Activated T-cell treated with anti-CD3 and anti-CD28 coated beads, Interleukin-2, amount 50 U/mL, for 72 hours (primary cell): ENCODE measurements at places on chromosomes 7 and 10. TPM values are rescaled to one million over a fixed set of nuclear protein-coding genes. Genes with fewer than 3 reads are reported as not detected.

Gene ZKSCAN1
- total RNA-seq, result 70.3 TPM

GRCh38 chr10:16481052-16481728 lies 40.5 kb downstream of the C1QL3 start:
- DNase-seq, result no peak

Gene MYO3A
- total RNA-seq, result not detected

GRCh38 chr10:13883636-13884444 lies 297.1 kb downstream of the PRPF18 start:
- DNase-seq, result no peak

GRCh38 chr10:132168571-132169030 lies 18.1 kb upstream of the DPYSL4 start:
- no peak for DNase-seq

GRCh38 chr10:73553761-73554160 lies 37.4 kb downstream of the USP54 start:
- DNase-seq, result no peak

DNA sequence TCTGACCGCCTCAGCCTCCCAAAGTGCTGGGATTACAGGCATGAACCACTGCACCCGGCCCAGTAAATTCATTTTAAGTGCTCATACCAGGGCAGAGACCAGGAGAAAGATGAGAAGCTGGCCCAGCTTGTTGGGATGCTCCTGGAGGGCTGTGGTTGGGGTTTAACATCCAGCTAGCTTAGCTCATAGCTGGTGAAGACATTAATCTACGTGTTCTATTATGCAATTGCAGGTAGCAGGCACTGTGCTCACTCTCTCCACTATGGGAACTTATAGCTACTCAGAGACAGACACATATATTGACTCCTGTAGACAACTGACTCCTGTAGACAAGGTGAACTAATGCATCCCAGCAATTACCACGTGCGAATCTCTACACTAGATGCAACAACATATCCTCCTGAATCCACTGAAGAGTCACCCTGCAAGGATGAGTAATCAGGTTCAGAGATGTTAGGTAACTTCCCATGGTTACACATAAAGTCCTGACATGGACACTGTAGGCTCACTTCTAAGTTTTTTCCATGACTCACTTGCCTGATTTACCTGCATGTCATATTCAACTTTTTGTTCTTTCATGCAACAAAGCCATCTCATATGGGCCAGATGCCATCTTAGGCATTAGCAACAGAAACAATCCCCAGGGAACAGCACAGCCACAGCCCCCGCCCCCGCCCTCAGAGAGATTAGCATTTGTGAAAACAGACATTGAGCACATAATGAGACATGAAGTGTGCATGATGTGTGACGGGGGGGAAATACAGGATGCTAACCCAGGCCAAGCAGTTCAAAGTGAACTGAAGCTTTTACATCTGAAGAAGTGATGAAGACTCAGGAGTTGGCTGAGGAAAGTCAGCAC lies 37.2 kb downstream of the ERLIN1 start:
- peak; percentile 34 for DNase-seq

DNA sequence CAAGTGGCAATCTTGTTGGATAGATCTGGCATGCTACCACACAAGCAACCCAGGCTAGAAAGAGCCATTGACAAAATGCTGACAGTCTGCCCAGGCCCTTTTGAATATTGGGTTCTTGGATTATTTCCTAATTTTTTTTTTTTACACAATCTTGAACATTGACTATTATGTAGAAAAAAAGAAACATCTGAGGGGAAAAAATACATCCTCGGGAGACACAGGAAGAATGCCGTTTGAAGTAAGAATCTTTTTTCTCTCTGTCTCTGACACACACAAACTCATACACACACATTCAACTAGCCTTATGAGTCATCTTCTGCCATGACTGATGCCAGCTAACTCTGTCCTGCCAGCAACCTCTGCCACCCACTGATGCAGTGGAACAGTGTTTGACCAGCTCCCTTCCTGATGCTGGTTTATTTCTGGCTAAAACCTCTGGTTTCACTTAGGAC lies 47.2 kb downstream of the SORBS1 start:
- DNase-seq, result peak; percentile 39

Gene SEMA3E
- not detected for total RNA-seq

DNA sequence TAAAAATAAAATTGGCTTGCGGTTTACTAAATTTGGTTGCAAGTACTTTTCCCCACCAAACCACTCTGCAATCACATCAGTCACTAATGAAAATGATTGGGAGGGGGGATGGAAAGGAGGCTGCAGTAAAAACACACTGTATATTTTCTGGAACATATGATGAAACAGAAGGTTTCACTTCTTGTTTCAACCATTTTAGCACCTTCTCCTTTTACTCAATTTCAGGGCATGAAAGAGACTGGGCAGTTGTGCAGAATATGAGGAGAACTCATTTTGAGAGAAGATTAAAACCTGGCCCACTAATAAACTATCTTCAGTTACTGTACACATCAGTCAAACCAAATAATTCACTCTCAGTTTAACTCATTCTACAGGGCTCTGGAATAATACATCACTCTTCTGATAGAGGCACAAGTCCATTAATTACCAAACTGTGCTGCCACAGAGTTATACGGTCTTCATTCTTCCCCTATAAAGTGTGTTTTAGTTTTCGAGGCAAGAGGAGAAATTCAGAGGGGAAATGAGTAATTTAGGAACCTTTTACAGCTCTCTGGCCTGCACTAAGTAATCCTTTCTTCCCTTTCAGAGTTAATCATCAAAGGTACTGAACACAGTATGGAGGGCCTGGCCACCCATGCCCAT lies 25.5 kb downstream of the JAZF1 start:
- DNase-seq, result no peak

GRCh38 chr10:17368708-17369272 lies 85.6 kb downstream of the ST8SIA6 start:
- peak; percentile 3 for DNase-seq

GRCh38 chr10:129725011-129725410 lies 239.1 kb downstream of the EBF3 start:
- no peak for DNase-seq

Gene VSTM4
- 0.25 TPM for total RNA-seq

DNA sequence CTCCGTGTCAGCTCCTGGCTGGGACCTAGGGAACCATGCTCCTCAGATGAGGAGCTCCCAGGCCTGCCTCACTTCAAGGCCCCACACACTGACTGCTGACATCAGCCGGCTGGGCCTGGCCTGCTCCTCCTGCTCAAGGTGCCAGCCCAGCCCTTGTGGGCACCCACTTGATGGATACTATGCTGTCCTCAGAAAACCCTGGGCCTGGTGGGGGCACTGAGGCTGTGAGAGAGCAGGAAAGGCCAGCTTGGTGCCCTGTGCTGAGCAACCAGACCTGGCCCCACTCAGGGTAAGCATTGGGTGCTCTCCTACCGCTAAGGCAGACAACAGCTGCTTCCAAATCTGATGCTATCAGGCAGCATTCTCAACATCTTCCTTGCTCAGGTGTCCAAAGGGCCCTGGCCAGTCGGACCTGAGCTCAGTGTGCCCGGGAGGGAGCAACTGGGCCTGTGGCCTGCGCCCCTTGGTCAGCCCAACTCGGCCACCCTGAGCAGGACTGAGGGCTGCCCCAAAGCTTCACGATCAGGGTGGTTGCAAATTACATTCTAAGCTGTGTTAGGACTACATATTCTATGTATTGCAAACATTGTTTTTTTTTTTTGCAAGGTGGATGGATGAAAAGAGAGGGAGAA lies 21.9 kb upstream of the ANTXRL start:
- DNase-seq, result no peak

DNA sequence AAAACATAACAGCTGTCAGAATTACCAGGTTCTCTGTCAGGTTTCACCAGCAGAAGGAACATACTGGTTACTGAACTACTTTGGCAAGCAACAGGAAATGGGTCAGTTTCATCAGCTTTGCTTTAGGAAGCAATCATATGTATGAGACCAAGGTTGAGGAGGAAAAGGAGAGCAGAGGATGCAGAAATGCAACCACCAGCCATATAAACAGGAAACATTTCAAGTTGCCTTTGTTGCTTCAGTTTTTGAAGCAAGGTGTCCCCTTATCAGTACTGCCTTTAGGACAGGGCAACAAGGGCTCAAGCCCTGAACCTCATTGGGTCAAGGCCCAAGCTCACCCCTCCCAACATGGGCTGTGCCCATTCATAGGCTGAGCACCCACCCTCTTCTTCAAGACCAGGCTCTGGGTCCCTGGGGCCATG lies 10.2 kb downstream of the HIPK2 start:
- DNase-seq, result peak; percentile 36

- no peak for DNase-seq
Observed at GRCh38 chr10:109861081-109861480, 62.2 kb downstream of the XPNPEP1 start.

Gene VIPR2
- total RNA-seq, result 0.46 TPM

- no peak for DNase-seq
Observed at GRCh38 chr7:92788559-92789183, 47.7 kb downstream of the CDK6 start.

- no peak for DNase-seq
Observed at GRCh38 chr10:6119423-6119822, 30.6 kb downstream of the RBM17 start.

Gene SAMD9L
- 27.0 TPM for total RNA-seq

DNA sequence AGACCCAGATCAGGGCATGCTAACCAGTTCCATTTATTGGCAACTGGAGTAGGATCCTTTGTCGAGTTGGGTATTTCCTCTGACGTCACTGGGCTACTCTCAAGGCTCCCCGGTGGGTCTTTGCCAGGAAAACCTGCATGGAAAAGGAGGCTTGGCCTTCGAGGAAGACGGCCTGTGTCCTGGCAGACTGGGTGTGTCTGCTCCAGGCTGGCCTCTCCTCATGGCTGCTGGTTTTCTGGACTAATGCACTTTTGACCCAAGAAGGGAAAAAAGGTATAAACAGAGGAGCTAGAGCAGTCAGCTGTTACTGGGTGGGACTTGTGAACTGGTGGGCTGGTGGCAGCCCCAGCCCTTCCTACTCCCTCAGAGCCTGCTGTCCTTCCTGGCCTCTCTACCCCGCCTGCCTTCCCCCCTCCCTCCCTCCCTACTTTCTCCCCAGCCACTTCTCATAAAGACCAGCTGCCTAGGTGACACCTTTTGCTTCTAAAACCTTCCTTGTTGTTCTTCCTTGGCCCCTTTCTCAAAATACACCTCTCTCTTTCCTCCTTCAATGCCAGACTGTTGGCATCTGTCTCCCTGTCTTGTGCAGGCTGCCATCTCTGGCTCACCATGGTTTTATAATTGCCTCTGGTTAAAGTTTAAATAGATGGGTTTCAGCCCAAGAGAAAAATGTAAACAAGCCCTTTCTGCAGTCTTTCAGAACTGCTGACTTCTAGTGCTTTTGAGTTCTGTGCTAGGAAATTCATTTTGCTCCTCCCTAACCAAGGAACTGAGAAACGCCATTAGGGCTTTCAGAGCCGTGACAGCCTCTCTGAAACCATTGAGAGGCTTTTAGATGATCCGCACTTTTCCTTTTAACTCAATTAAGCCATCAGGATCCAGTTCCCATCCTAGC lies 101.8 kb upstream of the MKLN1 start:
- no peak for DNase-seq

DNA sequence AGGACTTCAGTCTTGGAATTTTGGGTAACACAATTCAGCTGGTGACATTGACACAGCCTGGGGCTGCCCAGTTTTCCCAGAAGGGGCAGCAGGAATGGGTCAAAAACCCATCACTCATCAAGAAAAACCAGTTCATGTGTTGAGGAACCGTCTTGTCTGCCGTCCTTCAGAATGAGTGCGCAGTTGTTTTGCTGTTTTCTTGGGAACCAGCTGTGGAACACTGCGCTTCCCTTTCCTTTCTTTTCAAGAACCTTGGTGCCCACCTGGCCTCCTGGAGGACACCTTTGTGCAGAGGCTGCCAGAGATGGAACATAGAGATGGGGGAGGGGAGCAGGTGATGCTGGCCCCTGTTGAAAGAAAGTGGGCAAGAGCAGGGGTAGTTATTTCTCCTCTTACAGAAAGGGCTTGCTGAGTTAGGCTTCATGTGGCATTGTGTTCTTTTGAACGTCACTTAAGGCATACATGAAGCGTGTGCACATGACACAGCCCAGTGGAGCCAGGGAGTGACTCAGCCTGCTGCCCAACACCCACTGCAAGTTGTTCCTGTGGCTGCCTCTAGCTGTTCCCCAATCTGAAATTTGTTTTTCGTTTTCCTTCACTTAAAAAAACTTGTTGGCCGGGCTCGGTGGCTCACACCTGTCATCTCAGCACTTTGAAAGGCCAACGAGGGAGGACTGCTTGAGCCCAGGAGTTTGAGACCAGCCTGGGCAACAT lies 87.4 kb upstream of the TNS3 start:
- no peak for DNase-seq

- DNase-seq, result no peak
Observed at GRCh38 chr7:90607196-90607595, 11.1 kb downstream of the CDK14 start.

- no peak for DNase-seq
Observed at GRCh38 chr10:63515002-63515763, 6.0 kb upstream of the REEP3 start.
